Thyroid gland (tissue), 4 donors: ENCODE measurements at places on chromosomes 16 and 17. TPM values are rescaled to one million over a fixed set of nuclear protein-coding genes. Genes with fewer than 3 reads are reported as not detected.

- peak; percentile 51 for DNase-seq
Measured at GRCh38 chr17:30449480-30449879, 27.7 kb upstream of the GOSR1 start.

DNA sequence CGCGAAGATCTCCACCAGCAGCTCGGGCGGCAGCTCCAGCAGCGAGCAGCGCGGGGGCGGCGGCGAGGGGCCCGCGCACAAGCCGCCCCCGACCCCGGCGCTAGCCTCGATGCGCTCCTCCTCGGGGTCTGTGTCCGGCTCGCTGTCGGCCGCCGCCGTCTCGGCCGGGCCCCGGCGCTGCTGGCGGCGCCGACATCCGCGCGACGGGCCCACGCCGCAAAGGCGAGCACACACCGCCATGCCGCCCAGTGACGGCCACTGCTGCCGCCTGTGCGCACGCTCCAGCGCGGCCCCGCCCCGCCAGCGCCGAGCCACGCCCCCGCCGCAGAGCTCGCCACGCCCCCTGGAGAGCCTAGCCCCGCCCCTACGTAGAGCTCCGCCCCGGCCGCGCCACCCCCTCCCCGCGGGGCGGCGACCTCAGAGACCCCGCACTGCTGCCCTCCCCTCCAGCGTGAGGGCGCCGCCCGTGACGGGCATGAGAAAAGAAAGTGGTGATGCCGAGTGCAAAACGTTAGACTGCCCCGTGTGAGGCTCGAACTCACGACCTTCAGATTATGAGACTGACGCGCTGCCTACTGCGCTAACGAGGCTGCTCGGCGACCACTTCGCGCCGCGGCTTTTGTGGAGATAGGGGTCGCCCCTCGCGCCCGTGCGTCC, at the start of gene FBXO31:
TSS of gene FBXO31 (minus strand) at position 272 of the 657 bp plus-strand sequence. CDS start at position 240, 32 bp downstream.
- peak; percentile 75 for DNase-seq

DNA sequence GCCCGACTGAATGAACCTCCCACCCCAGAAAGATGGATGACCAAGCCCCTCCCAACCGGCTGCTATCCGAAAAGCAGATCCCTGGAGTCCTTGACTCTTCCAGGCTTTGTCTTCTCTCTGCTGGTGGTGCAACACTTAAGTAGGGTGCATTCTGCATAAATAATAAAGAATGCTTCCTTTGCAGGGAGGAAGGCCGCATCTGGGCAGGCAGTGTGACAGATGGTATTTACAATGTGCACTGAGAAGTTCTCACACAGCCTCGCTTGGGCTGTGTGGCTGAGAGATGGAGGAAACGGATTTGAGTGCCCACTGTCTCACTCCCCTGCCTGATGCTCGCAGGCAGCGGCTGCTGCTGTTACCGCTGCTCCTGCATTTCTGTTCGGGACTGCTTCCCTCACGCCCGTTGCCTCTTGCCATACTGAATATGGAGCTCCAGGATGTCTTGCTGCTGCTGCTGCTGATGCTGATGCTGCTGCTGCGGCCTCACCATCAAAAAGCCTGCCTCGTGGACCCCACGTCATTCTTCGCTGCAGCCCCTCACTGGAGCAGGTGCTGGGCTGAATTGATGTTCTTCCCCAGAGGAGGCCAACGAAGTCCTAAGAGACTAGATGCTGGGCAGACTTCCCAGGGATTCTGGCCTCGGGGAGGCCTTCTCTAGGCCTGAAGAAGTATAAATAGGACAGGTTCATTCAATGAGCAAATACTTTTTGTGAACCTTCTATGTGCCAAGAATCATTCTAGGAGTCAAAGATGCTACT, 7.1 kb upstream of the RHBDL3 start:
- DNase-seq = no peak

GRCh38 chr16:10616756-10617640, 36.6 kb upstream of the EMP2 start:
- DNase-seq = peak; percentile 81

The BCO1 gene
- not detected for total RNA-seq

The IRX5 gene
- total RNA-seq = not detected

DNA sequence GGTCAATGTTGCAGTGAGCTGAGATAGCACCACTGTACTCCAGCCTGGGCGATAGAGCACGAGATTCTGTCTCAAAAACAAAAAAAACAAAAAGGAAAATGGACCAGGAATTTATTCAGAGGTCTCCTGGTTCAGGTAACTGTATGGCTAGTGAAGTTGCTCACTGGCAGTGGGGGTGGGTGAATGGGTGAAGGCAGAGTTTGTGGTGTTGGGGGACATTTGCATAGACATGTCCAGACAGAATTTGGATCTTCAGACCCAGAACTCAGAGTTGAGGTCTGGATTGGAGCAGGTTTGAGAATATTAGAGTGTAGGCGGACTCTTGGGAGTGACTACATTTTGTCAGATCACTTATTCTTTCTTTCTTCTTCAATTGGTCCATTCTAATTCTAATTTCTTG, 55.0 kb downstream of the SMPD3 start:
- no peak for DNase-seq

The GAN gene
- total RNA-seq = 9.0 TPM

The CLEC18A gene
- total RNA-seq = 0.88 TPM

DNA sequence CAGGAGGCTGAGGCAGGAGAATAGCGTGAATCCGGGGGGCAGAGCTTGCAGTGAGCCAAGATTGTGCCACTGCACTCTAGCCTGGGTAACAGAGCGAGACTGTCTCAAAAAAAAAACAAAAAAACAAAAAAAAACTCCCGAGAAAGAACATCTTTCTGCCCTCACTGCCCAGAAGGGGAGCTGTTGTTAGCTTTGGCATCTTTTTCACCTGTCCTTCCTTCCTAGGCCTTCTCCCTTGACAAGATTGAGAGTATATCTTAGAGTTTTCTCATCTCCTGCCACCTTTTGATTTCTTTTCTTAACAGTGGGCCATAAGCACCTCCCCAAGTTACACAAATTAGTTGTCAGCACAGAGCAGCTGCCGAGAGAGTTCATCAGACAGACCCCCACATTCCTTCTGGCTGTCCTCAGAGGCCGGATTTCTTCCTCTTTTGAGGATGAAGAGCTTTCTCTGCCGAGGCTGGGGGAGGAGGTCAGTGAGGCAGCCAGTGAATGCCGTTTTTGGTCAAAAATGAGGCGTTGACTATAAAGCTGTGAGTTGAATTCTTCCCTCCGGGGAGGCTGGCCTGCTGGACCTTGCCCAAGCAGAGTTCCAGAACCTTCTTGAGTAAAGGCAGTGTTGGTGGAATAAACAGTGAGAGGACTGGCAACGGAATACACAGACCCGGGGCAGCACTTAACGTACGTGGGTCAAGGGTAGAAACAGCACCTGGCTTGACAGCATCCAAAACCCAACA, 127.0 kb downstream of the ABCC6 start:
- DNase-seq = peak; percentile 76

DNA sequence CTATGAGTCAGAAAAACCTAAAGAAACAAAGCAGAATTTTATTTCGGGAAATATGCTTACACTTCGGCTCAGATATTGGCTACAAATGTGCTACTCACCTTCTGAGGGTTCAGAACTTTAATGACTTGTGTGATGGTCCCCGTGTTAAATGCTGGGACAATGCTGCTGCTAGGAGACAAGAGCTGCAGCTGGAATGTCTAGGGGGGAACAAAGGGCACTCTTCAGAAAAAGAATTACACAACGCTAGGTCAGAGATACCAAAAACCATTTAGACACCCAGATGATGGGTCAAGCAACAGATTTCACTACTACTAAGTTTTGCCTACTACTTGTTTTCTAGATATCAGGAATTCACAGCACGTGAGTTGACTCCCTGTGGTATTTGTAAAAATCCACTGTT, 10.0 kb upstream of the PHLPP2 start:
- DNase-seq = no peak

DNA sequence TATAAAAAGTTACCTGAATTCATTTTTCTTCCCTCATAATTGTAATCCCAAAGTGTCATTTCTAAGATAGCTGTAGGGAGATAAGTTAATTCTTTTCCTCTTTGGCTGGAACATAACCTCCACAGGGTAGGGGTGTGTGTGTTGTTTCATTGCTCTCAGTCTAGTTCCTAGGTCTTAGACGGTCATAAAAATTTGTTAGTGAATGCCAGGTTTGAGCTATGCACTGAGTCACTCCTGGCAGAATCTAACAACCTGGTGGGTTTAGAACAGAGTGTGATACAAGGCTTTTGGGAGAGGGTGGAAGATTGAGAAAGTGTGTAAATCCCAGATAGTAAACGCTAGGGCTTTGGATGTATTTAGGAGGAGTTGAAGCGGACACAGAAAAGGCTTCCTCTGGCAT, 894 bp upstream of the PHKG2 start:
- no peak for DNase-seq

DNA sequence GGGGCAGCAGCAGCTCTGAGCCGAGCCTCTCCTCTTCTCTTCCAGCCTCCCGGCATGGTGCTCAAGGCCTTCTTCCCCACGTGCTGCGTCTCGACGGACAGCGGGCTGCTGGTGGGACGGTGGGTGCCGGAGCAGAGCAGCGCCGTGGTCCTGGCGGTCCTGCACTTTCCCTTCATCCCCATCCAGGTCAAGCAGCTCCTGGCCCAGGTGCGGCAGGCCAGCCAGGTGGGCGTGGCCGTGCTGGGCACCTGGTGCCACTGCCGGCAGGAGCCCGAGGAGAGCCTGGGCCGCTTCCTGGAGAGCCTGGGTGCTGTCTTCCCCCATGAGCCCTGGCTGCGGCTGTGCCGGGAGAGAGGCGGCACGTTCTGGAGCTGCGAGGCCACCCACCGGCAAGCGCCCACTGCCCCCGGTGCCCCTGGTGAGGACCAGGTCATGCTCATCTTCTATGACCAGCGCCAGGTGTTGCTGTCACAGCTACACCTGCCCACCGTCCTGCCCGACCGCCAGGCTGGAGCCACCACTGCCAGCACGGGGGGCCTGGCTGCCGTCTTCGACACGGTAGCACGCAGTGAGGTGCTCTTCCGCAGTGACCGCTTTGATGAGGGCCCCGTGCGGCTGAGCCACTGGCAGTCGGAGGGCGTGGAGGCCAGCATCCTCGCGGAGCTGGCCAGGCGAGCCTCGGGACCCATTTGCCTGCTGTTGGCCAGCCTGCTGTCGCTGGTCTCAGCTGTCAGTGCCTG, 4.4 kb downstream of the PIGQ start:
- no peak for DNase-seq

The EMP2 gene
- total RNA-seq = 17.9 TPM

- no peak for DNase-seq
Measured at GRCh38 chr16:21526923-21527807, 72.2 kb upstream of the METTL9 start.

- no peak for DNase-seq
Measured at GRCh38 chr17:80981062-80981902, 10.4 kb upstream of the CHMP6 start.

GRCh38 chr17:56244268-56244890, 91.1 kb downstream of the ANKFN1 start:
- DNase-seq = no peak

DNA sequence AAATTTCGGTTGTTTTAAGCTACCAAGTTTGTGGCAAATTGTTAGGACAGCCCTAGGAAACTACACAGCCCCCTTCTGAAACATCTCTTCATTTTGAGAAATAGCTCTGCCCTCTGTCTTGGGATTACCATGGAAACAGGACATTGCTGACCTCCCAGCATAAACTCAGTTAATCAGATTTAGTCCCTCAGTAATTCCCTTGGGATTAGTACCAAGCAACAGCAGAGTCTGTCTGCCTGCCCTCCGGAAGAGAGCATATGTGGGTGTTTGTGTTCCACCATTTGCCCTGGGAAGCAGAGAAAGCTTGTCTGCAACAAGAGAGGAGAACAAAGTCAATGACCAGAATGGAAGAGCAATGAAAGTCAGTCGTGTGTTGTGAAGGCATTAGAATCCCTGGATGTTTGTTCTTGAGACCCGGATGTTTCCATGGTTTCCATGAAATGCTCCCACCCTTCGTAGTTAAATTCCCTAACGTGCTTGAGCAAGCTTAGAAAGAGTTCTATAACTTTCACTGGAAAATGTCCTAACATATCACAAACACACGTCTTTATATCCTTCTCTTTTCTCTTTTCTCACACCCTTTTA, 26.2 kb downstream of the NUDT7 start:
- no peak for DNase-seq

- DNase-seq = peak; percentile 37
Measured at GRCh38 chr17:27466743-27467375, 10.6 kb downstream of the KSR1 start.

The CAVIN1 gene
- 176 TPM for total RNA-seq

The ARL5C gene
- not detected for total RNA-seq

DNA sequence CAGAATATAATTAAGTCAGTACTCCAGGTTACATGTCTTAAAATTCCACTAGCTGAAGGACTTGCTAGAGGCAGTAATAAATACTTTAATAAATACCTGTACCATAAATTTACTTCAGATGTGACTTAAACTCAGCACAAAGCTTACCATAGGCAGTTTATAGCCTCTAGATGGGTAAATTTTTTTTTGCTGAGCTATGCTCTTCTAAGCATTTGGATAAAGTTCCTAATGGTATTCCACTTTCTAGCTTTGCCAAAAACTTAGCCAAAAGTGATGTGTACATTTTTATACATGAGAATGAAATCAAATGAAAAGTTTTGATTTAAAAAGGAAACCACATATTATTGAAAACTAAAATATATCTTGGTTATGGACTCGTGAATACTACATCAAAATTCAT, 63.7 kb upstream of the DHX40 start:
- DNase-seq = no peak

- DNase-seq = no peak
Measured at GRCh38 chr17:79029327-79030009, 5.5 kb downstream of the C1QTNF1 start.

The KRT28 gene
- total RNA-seq = not detected
